ENCODE measurements at places on chromosomes 11 and 22. TPM values are rescaled to one million over a fixed set of nuclear protein-coding genes. Genes with fewer than 3 reads are reported as not detected.

The MMP3 gene
- total RNA-seq = 99.6 TPM

The TTLL8 gene
- total RNA-seq = not detected

The GPR83 gene
- not detected for total RNA-seq

The NXPE4 gene
- total RNA-seq = not detected

The RFPL1 gene
- not detected for total RNA-seq

The SLN gene
- not detected for total RNA-seq

The SLC5A1 gene
- total RNA-seq = not detected

The KRTAP5-1 gene
- total RNA-seq = not detected

The KRTAP5-10 gene
- not detected for total RNA-seq

The GGT1 gene
- total RNA-seq = 1.5 TPM

The OR52A5 gene
- total RNA-seq = not detected

The MRPL21 gene
- total RNA-seq = 40.6 TPM

The GRIA4 gene
- total RNA-seq = not detected

The SLC25A45 gene
- total RNA-seq = 3.8 TPM

The PI4KA gene
- total RNA-seq = 58.7 TPM

The POLR2F gene
- total RNA-seq = 11.9 TPM

The SMIM35 gene
- not detected for total RNA-seq

The USP2 gene
- total RNA-seq = 1.5 TPM

The EIF3L gene
- 393 TPM for total RNA-seq

The TRIM29 gene
- 13.1 TPM for total RNA-seq

The RIMBP3C gene
- 0.32 TPM for total RNA-seq

The MOV10L1 gene
- 0.43 TPM for total RNA-seq

The MYEOV gene
- total RNA-seq = 1.1 TPM

The PPFIBP2 gene
- 35.0 TPM for total RNA-seq

The SEC14L6 gene
- total RNA-seq = 2.6 TPM

The NCF4 gene
- not detected for total RNA-seq

The LGR4 gene
- total RNA-seq = 29.5 TPM

The SEPTIN5 gene
- 20.6 TPM for total RNA-seq

The MS4A15 gene
- not detected for total RNA-seq

The FZD4 gene
- 29.6 TPM for total RNA-seq

The OR52I2 gene
- not detected for total RNA-seq

The IL17REL gene
- total RNA-seq = not detected

The GRM5 gene
- total RNA-seq = not detected

The NCAM1 gene
- 1.4 TPM for total RNA-seq

The GLYAT gene
- not detected for total RNA-seq

The WNT11 gene
- 1.5 TPM for total RNA-seq

The FAM180B gene
- 0.26 TPM for total RNA-seq

The APOA4 gene
- not detected for total RNA-seq

The DEUP1 gene
- 0.65 TPM for total RNA-seq

The TTC17 gene
- total RNA-seq = 91.1 TPM

The OR52A1 gene
- total RNA-seq = not detected

The TENM4 gene
- 0.13 TPM for total RNA-seq

The BCR gene
- 35.2 TPM for total RNA-seq

The SHISAL1 gene
- 47.0 TPM for total RNA-seq

The DMC1 gene
- 10.3 TPM for total RNA-seq

The ARHGAP32 gene
- 11.9 TPM for total RNA-seq

The C1QTNF4 gene
- 0.22 TPM for total RNA-seq

The IL10RA gene
- total RNA-seq = 0.78 TPM

The ARHGAP42 gene
- 23.2 TPM for total RNA-seq

The KCNK4 gene
- total RNA-seq = 0.11 TPM

The TMEM123 gene
- total RNA-seq = 165 TPM

The KRTAP5-9 gene
- not detected for total RNA-seq

The UBQLN3 gene
- 0.13 TPM for total RNA-seq

Data from articular chondrocyte of knee joint (primary cell).